ENCODE measurements at places on chromosomes 16 and 17.

DNA sequence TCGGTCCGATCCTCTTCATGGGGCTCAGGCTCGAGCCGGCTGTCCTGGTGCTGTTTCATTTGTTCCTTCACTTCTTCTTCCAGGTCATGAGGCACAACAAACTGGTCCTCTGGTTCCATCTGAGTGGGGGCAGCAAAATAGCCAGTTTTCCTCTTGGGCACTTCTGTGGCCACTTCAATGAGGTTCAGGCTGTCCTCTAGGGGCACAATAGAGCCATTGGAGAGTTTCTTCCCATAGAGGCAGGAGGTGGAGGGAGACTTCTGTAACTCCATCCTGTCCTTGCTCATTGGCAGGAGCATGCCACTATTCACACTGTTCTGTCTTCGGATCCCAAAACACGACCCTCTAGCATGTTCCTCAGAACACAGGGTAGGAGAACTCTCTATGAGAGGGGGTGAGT is 22.9 kb downstream of the MARVELD3 start:
- DNase-seq: no peak

DNA sequence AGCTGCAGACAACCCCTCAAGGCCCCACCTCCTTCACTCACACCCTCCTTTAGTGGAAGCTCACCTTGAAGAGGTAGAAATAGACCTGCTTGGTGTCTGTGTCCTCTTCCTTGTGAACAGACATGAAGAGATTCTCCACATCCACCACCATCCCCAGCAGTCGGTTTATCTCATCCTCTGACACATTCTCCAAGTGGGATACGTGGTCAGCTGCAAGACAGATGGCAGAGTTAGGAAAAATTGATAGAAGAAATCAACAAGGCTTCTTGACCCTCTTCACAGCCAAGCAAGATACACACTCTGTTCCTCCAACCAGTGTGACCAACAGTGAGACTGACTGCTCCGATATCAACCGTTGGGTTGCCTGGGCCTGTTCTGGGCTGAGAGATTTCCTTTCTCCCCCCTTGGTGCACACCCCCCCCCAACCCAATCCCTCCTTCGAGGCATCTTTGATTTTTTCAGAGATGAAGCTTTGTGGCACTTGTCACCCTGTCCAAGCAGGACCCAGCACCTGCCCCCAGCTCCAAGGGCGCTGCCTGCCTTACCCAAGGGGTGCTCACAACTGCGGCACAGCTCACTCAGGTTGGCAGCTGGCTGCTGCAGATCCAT is 902 bp downstream of the KAT2A start:
- no peak for DNase-seq

DNA sequence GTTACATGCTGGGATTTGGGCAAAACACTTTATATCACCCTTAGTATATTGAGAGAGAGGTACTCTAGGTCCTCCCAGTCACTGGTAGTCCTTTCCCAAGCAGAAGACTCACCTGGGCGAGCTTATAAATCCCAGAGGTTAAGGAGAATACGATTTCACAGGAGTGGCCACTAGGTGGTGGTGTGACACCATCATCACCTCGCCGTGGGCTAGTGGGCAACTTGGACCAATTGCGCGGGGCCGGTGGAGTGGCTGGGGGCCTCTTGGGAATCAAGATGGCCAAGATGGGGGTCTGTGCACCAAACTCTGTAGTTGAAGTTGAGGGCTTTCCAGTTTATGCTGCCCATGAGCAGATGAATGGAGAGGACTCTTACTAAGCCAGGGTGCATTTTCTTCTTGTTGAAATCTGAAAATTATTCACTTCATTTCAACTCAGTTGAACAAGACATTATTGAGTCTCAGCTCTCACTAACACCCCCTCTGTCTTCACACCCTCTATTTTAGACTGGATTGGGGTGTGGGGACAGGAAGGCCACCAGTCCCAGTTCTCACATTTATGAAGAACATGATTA is 38.2 kb upstream of the PIRT start:
- peak; percentile 20 for DNase-seq

DNA sequence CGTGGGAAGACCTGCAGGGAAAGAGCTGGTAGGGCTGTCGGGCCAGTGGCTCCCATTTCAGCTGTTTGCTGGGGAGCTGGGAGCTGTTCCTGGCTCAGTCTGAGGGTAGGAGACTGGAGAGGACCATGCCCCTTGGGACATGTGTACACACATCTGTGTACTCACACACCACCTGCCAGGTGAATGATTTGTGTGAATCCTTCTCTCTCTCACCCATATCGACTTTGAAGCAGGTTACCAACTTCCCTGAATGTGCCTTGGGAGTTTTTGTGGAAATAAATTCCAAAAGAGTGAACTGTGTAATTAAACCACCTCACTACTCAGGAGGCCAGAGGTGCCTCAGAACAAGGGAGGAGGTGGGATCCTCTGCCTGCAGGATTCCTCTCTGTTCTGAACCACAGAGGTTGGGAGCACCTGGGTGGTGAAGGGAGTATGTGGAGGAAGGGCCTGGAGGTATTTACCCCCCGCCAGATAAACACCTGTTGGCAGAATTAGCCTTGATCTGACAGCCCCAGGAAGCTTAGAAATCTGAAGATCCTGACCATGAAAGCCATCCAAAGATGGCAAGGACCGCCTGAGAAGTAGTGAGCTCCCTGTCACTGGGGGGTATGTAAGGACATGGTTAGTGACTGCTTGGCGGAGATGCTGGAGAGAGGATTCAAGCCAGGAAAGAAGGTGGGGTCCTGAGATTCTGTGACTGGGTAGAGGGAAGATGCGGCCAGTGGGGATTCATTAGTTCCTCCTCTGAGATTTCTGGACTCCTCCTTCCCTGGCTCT is 3.3 kb downstream of the ABCC3 start:
- DNase-seq: peak; percentile 71

- peak; percentile 64 for DNase-seq
Observed at GRCh38 chr16:52446080-52446479, 100.9 kb downstream of the TOX3 start.

Measured in NCI-H2171 treated with DMSO at 0.1 percent for 48 hours (cell line).